ENCODE measurements at places on chromosomes 1 and 21. TPM values are rescaled to one million over a fixed set of nuclear protein-coding genes. Genes with fewer than 3 reads are reported as not detected.

Gene FCRLA
- total RNA-seq: 6.6 TPM

Gene SYTL1
- total RNA-seq: 176 TPM

Gene CMPK1
- 79.1 TPM for total RNA-seq

Gene UTP25
- 9.6 TPM for total RNA-seq

Gene KCNK1
- total RNA-seq: 18.7 TPM

Gene CTBS
- total RNA-seq: 13.9 TPM

Gene SPOCD1
- total RNA-seq: not detected

Gene RUNX3
- 14.6 TPM for total RNA-seq

Gene FAM177B
- total RNA-seq: 2.0 TPM

- H3K27me3 ChIP-seq: no peaks in the 10 kb centered on the region
- DNase-seq: no peak
- H3K27ac ChIP-seq: peak overlapping the region; percentile 91
- no peak overlapping the region for H3K4me3 ChIP-seq
Observed at GRCh38 chr21:34834852-34835501, 166.2 kb downstream of the CLIC6 start.

- DNase-seq: peak; percentile 78
- H3K4me1 ChIP-seq: peaks cover 30% of the 10 kb centered on the region
- H3K4me3 ChIP-seq: no peak overlapping the region
Observed at GRCh38 chr21:45323487-45324311, 36.0 kb upstream of the POFUT2 start.

DNA sequence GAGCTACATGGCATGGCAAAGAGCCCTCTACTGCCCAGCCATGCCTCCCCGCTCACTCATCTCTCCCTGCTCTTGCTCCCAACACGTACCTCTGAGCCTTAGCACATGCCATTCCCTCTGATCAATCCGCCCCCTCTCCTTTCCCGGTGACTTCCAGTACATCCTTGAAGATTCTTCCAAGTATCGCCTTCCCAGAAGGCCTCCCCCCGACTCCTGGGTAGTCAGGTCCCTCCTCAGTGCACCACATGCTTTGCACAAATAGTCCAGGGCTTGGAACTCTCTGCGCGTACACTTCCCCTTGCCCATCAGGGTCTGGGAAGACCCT, 77.0 kb upstream of the IFFO2 start:
- peak overlapping the region; percentile 64 for H3K27ac ChIP-seq
- no peak for DNase-seq
- H3K4me1 ChIP-seq: peaks cover 53% of the 10 kb centered on the region

- H3K36me3 ChIP-seq: no peaks in the 10 kb centered on the region
- H3K4me3 ChIP-seq: no peak overlapping the region
- H3K27me3 ChIP-seq: no peaks in the 10 kb centered on the region
- H3K27ac ChIP-seq: no peak overlapping the region
- DNase-seq: no peak
Observed at GRCh38 chr1:215631040-215631439, 63.9 kb downstream of the KCTD3 start.

GRCh38 chr1:79603843-79604242, 597.3 kb upstream of the ADGRL4 start:
- no peaks in the 10 kb centered on the region for H3K36me3 ChIP-seq
- H3K27me3 ChIP-seq: no peaks in the 10 kb centered on the region
- DNase-seq: no peak
- H3K4me3 ChIP-seq: no peak overlapping the region
- no peak overlapping the region for H3K27ac ChIP-seq

- no peak overlapping the region for H3K27ac ChIP-seq
- H3K27me3 ChIP-seq: no peaks in the 10 kb centered on the region
- no peak overlapping the region for H3K4me3 ChIP-seq
- no peaks in the 10 kb centered on the region for H3K4me1 ChIP-seq
- H3K36me3 ChIP-seq: no peaks in the 10 kb centered on the region
- no peak for DNase-seq
Observed at GRCh38 chr1:168970926-168971659, 135.4 kb upstream of the ATP1B1 start.

DNA sequence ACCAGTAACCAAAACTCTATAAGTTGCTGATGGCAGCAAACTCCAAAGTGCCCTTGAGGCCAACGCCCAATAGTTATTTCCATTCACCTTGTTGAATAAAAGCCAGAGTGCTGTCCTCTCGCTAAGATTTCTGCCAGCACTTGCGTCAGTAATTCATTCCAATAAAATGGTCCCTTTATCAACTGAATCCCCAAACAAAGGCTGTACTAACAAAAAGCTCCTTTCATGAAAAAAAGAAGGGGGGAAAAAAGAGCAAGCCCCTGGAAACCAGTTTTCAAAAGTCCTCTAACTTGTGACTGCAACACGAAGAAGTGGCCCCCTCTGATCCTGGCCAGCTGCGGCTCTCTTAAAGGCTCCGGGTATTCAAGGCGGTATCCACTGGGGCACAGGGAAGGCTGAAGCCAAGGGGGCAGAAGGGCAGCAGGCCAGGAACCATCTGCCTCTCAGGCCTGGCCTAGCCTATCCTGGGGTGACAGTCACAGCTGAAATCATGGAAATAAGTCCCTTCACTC, 55.8 kb upstream of the ZNF326 start:
- no peak for DNase-seq
- no peak overlapping the region for H3K4me3 ChIP-seq
- no peak overlapping the region for H3K27ac ChIP-seq
- H3K4me1 ChIP-seq: no peaks in the 10 kb centered on the region

DNA sequence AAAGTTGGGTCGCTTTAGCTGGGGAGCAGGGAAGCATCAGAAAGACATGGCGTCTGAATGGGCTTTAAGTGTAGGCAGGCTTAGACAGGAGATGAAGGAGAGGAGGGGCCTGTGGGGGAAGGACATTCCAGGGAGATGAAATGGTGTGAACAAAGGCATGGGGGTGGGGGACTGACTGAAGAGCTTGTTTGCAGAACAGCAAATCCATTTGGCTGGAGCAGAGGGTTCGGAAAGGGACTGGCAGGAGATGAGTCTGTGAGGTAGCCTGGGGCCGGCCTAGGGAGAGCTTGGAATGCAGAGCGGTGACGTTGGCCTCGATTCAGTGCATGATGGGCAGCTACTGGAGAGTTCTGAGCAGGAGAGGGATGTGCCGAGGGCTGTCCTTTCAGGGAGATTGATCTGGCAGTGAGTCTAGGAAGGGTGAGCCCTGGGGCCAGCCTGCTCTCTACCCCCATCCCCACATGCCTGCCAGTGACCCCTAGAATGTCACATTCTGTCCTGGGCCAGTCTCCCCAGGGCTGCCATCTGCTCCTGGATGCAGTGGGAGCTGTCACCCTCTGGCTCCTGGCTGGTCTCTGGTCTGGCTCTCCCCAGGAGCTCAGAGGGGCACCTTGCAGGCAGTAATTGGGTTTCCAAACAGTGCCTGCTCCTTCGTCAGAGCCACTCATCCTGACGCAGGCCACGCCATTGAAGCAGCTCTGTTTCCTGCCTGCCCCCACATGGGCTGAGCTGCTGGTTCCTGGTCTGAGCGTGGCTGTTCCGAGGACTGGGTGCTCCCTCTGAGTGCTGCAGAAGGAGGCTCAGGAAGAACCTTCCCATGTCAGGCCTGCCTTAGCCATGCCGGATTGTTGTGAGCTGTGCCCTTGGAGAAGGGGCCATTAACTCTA, 22.3 kb upstream of the TMEM222 start:
- no peak overlapping the region for H3K4me3 ChIP-seq
- peak overlapping the region; percentile 76 for H3K27ac ChIP-seq
- DNase-seq: peak; percentile 74

DNA sequence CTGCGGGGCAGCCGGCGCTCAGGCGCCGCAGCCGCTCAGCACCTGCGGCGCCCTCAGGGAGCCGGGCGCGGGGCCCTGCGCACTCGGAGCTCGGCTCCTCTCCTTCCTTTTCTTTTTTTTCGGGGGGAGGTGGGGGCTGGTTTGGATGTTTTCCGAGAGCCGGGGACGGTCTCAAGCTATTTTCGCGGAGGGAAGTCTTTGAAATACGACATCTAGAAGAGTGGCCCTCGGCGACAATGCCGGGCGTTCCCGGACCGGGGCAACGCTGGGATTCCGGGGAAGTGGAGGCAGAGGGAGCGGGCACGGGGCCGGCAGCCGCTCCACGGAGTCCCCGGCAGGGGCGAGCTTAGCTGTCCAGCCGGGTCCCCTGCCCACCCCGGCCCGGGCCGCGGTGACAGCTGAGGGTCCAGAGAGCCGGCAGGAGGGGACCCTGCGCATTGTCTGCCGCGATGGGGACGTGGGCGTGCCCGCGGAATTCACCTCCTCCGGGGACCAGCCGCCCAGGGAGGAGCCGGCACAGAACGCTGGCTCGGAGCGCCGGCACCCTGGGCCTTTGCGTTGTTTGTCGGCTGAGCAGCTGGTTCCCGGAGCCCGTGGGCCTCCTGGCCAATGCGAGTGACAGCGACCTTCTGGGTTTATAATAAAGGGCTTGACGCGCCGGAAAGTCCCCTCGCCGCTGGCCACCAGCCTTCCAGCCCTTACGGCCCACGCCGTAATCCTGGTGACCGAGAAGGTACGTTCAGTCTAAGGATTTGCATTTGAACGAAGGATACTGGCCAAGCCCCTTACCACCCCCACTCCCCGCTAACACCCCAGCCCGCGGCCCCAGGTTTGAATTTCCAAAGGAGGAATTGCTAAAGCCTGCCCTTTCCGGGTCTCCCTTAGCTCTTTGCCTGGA, 582 bp downstream of the SLC37A1 start:
- DNase-seq: no peak
- no peaks in the 10 kb centered on the region for H3K27me3 ChIP-seq
- peaks cover 3% of the 10 kb centered on the region for H3K36me3 ChIP-seq
- peak overlapping the region; percentile 82 for H3K27ac ChIP-seq

DNA sequence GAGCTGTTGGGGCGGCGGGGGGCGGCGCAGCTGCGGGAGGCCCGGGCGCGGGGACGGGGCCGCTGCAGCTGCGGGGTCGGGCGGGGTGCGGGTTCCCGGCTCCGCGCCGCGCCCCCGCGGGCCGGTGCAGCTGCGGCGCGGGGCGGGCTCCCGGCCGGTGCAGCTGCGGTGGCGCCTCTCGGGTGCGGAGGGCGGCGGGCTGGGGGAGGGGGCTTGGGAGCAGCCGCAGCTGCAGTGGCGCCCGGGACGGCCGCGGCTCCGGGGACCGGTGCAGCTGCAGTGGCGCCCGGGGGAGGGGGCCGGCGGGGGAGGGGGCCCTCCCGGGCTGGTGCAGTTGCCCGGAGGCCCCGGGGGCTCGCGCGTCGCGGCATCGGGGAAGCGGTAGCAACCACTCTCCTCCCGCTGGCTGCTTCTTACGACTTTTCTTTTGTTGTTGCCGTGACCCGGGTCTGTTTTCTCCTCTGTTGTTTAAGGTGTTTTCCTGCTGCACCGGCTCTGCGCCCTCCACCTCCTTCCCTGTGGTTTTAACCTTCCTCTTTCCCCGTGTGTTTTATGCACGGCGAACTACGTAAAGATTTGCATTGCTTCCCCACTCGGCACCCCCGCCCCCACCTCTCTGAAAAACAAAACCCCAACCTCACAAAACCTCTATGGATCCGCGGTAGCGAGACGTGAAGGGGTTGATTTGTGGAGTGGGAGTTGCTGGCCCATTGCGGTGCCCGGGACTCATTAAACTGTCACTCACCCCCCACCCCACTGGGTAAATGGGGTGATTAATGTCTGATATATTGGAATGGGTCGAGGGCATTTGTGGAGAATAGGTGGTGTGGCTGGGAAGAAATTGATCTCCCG, 1.7 kb upstream of the ZBTB18 start:
- H3K27me3 ChIP-seq: no peaks in the 10 kb centered on the region
- no peak for DNase-seq
- H3K27ac ChIP-seq: peak overlapping the region; percentile 75
- peak overlapping the region; percentile 86 for H3K4me3 ChIP-seq
- peaks cover 38% of the 10 kb centered on the region for H3K4me1 ChIP-seq

GRCh38 chr1:41620365-41621169, 136.1 kb upstream of the EDN2 start:
- peaks cover 41% of the 10 kb centered on the region for H3K4me1 ChIP-seq
- H3K27me3 ChIP-seq: no peaks in the 10 kb centered on the region
- no peak for DNase-seq
- H3K4me3 ChIP-seq: no peak overlapping the region
- no peak overlapping the region for H3K27ac ChIP-seq

DNA sequence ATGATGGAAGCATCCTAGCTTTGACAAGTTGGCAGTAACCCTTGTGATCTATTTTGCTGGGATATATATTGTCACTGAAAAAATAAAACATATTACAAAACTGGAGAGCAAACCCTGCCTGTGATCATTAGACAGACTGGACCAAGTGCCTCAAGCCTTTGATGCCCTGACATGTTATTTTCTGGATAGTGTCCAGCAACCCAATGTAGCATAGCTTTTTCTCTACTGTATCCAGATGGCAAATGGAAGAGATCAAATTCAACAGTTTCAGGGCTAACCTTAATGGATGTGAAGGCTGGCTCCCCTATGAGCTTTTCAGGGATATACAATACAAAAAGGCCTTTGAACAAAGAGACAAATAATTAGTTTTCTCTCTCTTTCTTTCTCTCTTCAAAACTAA, 25.1 kb downstream of the WARS2 start:
- peaks cover 2% of the 10 kb centered on the region for H3K4me1 ChIP-seq
- no peak overlapping the region for H3K4me3 ChIP-seq
- DNase-seq: no peak
- H3K27ac ChIP-seq: no peak overlapping the region

DNA sequence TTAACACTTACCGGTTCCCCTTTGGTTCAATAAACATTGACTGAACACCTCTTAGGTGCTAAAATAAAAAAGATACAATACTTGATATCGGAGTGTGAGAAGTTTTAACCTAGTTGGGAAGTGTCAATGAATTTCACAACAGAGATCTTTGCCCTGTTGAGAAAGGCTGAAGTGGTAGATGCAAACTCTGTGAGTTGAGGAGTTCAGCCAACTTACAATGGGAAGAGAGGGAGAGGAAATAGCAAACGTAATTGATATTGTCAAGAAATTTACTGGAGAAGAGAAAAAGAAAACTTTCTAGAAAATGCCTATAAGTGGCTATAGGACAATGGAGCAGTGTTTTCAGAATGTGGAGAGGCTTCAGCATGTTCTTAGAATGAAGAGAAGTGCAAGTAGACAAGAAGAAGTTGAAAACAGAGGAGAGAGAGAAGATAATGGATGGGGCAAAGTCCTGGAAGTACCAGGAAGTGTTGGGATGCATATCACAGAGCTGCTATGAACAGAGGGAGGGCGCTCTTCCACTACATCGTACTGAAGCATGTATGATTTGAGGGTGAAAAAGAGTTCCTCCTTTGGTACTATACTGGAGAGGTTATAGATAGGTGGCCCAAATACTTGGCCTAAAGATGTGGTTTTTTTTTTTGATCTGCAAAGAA, 48.9 kb downstream of the MEF2D start:
- H3K27me3 ChIP-seq: no peaks in the 10 kb centered on the region
- H3K4me1 ChIP-seq: peaks cover 6% of the 10 kb centered on the region
- no peak for DNase-seq
- no peaks in the 10 kb centered on the region for H3K36me3 ChIP-seq
- H3K27ac ChIP-seq: no peak overlapping the region

- H3K4me3 ChIP-seq: no peak overlapping the region
- H3K36me3 ChIP-seq: no peaks in the 10 kb centered on the region
- H3K4me1 ChIP-seq: no peaks in the 10 kb centered on the region
Observed at GRCh38 chr1:225257081-225257480, 170.8 kb downstream of the LBR start.

- DNase-seq: no peak
- no peaks in the 10 kb centered on the region for H3K27me3 ChIP-seq
- H3K4me3 ChIP-seq: no peak overlapping the region
Observed at GRCh38 chr1:188128761-188129160, 1300.0 kb downstream of the PLA2G4A start.

GRCh38 chr1:11652203-11652780, 1.9 kb downstream of the FBXO2 start:
- no peak overlapping the region for H3K27ac ChIP-seq
- peaks cover 10% of the 10 kb centered on the region for H3K27me3 ChIP-seq
- H3K36me3 ChIP-seq: no peaks in the 10 kb centered on the region
